ENCODE measurements at places on chromosomes 7 and 10. TPM values are rescaled to one million over a fixed set of nuclear protein-coding genes. Genes with fewer than 3 reads are reported as not detected.

Gene MYO3A
- not detected for total RNA-seq

Gene CALML5
- total RNA-seq: not detected

Gene GPR85
- 26.0 TPM for total RNA-seq

Gene FAM237B
- total RNA-seq: not detected

Gene ADAMTS14
- under 0.01 TPM for total RNA-seq

Gene NRG3
- 0.22 TPM for total RNA-seq

Gene CALCR
- not detected for total RNA-seq

Gene FAM25C
- total RNA-seq: 20.6 TPM

Gene PNLIPRP1
- not detected for total RNA-seq

Gene HOXA6
- total RNA-seq: not detected

Gene PGAM2
- total RNA-seq: not detected

Gene NUDCD3
- 51.1 TPM for total RNA-seq

Gene PRR15
- total RNA-seq: 286 TPM

Gene CYP26C1
- total RNA-seq: not detected

Gene ANAPC16
- total RNA-seq: 83.2 TPM

Gene CYP2C8
- total RNA-seq: not detected

Gene ANXA7
- total RNA-seq: 41.2 TPM

Gene IFIT3
- 2.0 TPM for total RNA-seq

Gene SGCE
- total RNA-seq: 62.4 TPM

Gene PLEKHA8
- 16.3 TPM for total RNA-seq

Gene ABCA13
- total RNA-seq: under 0.01 TPM

Gene ACSM6
- not detected for total RNA-seq

Gene TMEM139
- total RNA-seq: 1.7 TPM

Gene SH3PXD2A
- total RNA-seq: 27.1 TPM

Gene OR13A1
- not detected for total RNA-seq

Data from placental epithelial cell (primary cell).